ENCODE measurements at places on chromosomes 6 and 20. TPM values are rescaled to one million over a fixed set of nuclear protein-coding genes. Genes with fewer than 3 reads are reported as not detected.

DNA sequence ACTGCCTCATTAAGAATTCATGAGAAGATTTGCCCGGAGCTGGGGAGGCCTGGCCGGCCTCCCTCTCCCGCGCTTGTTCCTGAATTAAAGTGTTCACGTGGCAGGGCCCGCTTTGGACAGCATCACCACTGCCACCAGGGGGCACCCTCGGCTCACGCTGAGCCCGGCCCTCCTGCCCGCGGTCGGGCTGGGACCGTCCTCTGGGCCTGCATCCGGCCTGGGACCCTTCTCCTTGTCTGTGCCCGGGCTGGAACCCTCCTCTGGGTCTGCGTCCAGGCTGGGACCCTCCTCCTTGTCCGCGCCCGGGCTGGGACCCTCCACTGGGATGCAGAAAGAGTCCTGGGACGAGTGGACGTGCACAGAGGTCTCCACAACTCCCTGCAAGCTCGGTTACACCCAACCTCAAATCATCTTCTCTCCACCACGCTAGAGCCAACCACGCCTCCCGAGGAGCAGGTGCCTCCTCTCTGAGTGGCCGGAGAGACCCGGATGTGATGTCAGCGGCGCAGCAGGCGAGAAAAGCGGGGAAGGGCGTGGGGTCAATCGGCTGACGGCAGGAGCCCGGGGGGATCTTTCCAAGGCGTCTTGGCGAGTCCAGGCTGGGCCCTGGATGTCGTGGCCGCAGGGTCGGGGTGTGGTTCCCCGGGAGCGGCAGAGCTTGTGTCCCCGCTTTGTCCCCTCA, 50.9 kb upstream of the DACT2 start:
- H3K27ac ChIP-seq = no peak overlapping the region
- no peak overlapping the region for H3K4me3 ChIP-seq
- peaks cover 5% of the 10 kb centered on the region for H3K27me3 ChIP-seq
- DNase-seq = peak; percentile 61
- H3K4me1 ChIP-seq = peaks cover 4% of the 10 kb centered on the region

The OLIG3 gene
- total RNA-seq = not detected

GRCh38 chr6:127077886-127078285, 40.6 kb upstream of the RSPO3 start:
- no peak overlapping the region for H3K27ac ChIP-seq
- no peaks in the 10 kb centered on the region for H3K36me3 ChIP-seq
- H3K4me3 ChIP-seq = no peak overlapping the region
- no peak for DNase-seq

DNA sequence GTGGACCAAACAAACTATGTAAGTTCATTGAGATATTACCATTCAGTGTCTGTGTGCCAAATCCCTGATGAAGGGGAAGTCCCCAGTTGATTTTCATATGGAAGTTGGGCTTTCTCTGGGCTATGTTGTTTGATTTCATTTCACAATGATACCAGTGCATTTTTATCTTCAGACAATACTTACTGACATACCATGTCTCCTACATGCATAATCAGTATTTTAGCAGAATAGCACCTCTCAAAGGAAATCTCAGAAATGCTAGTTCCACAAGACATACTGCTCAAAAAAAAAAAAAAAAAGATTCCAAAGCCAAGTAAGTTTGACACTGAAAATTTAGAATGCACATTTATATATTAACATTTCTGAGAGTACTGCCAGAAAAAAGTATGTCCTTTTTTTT, 168.8 kb upstream of the RNF217 start:
- no peak overlapping the region for H3K27ac ChIP-seq
- H3K4me3 ChIP-seq = no peak overlapping the region
- DNase-seq = no peak
- H3K4me1 ChIP-seq = no peaks in the 10 kb centered on the region
- H3K36me3 ChIP-seq = no peaks in the 10 kb centered on the region

The LIN28B gene
- not detected for total RNA-seq

DNA sequence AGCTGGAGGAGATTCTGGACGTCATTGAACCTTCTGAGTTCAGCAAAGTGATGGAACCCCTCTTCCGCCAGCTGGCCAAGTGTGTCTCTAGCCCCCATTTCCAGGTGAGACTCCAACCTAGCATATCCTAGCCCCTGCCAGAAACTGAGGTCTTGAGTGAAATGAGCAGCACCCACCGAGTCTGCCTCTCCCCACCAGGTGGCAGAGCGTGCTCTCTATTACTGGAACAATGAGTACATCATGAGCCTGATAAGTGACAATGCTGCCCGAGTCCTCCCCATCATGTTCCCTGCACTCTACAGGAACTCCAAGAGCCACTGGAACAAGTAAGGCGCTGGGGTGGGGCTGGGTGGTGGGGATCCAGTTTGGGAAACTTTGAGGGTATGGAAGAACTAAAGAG, 4.6 kb downstream of the MEA1 start:
- H3K36me3 ChIP-seq = peaks cover 49% of the 10 kb centered on the region
- no peaks in the 10 kb centered on the region for H3K27me3 ChIP-seq
- peaks cover 34% of the 10 kb centered on the region for H3K4me1 ChIP-seq
- DNase-seq = peak; percentile 55
- no peak overlapping the region for H3K4me3 ChIP-seq

DNA sequence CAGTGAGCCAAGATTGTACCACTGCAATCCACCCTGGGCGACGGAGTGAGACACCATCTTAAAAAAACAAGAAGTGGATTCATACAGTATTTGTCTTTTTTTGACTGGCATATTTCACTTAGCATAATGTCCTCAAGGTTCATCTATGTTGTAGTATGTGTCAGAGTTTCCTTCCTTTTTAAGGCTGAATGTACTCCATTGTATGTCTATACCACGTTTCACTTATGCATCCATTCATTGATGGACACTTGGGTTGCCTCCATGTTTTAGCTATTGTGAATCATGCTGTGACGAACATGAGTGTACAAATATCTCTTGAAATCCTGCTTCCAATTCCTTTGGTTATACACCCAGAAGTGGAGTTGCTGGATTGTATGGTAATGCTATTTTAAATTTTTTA, 28.9 kb upstream of the FAM83D start:
- H3K27me3 ChIP-seq = no peaks in the 10 kb centered on the region
- H3K4me1 ChIP-seq = peaks cover 32% of the 10 kb centered on the region
- H3K36me3 ChIP-seq = peaks cover 46% of the 10 kb centered on the region
- H3K27ac ChIP-seq = no peak overlapping the region
- H3K4me3 ChIP-seq = no peak overlapping the region

The HINT3 gene
- total RNA-seq = 7.5 TPM

The VGLL2 gene
- total RNA-seq = not detected

DNA sequence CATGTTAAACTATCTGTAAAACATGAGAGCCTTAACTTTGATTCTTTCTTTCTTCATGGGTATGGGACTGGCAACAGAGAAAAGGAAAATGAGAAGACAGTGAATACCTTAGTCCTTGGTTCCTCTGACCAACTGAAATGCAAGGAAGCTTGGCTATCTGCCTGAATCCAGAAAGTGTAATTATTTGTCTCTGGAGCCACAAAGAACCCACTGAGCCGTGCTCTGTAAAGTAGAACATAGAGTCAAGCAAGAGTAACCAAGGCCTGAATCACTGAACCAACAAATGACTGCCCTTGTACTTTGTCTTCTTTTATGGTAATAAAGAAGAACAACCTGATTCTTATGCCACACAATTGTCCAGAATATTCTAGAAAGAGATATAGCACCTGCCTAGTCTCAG, 27.6 kb downstream of the PKHD1 start:
- H3K36me3 ChIP-seq = no peaks in the 10 kb centered on the region
- peaks cover 14% of the 10 kb centered on the region for H3K27me3 ChIP-seq
- no peak overlapping the region for H3K4me3 ChIP-seq
- no peak for DNase-seq
- H3K27ac ChIP-seq = no peak overlapping the region

DNA sequence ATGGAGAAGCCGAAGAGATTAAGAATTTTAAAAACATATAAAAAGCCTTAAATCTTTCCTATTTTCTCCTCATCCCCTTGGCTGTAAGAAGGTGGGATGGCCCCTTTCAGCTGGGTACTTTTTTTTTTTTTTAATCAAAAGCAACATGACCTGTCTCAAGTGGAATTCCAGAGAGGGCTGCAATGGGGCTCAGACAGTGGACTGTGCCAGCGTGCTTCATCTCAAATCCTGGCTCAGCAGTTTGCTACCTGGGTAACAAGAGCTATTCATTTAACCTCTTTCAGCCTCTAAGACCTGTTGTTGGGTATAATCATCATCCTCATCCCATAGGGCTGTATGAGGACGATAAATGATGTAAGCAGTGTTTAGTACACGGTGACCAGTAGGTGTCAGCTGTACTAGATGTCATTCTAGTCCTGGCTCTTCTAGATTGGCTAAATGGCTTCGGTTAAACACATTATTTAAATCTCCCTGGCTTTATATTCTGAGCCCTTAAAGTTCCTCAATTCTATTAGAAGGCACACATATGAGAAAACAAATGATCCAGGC, 6.9 kb upstream of the PPP1R3G start:
- no peak overlapping the region for H3K4me3 ChIP-seq
- no peak for DNase-seq
- H3K27ac ChIP-seq = no peak overlapping the region
- H3K27me3 ChIP-seq = peaks cover 43% of the 10 kb centered on the region
- no peaks in the 10 kb centered on the region for H3K4me1 ChIP-seq
- H3K36me3 ChIP-seq = no peaks in the 10 kb centered on the region

DNA sequence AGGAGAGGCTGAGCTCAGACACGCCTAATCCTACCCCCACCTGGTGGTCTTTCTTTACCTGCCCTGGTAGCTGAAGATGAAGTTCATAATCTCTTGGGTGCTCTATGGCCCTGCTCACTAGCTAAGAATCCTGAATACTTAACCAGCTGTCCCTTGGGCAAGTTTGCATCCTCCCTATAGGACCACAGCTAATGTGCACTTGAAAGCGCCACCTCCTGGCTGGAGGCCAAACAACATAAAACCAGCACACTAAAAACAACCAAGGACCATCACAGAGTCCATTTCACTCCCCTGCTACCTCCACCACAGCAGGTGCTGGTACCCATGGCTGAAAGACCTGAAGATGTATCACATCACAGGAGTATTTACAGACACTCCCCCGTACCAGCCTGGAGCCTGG, 155.5 kb upstream of the SLC24A3 start:
- no peaks in the 10 kb centered on the region for H3K36me3 ChIP-seq
- no peak overlapping the region for H3K4me3 ChIP-seq
- H3K27ac ChIP-seq = no peak overlapping the region
- no peaks in the 10 kb centered on the region for H3K4me1 ChIP-seq
- no peaks in the 10 kb centered on the region for H3K27me3 ChIP-seq

The MEP1A gene
- not detected for total RNA-seq

The POU3F2 gene
- total RNA-seq = not detected

The GATA5 gene
- not detected for total RNA-seq

The MAN1A1 gene
- total RNA-seq = 10.6 TPM

- no peak overlapping the region for H3K4me3 ChIP-seq
- no peaks in the 10 kb centered on the region for H3K4me1 ChIP-seq
- H3K36me3 ChIP-seq = no peaks in the 10 kb centered on the region
- H3K27ac ChIP-seq = no peak overlapping the region
These were observed 239.6 kb downstream of the ANKRD60 start for GRCh38 chr20:57988828-57989227.

- no peak overlapping the region for H3K27ac ChIP-seq
- H3K27me3 ChIP-seq = peaks cover 41% of the 10 kb centered on the region
- peak; percentile 47 for DNase-seq
- H3K4me3 ChIP-seq = no peak overlapping the region
- H3K4me1 ChIP-seq = no peaks in the 10 kb centered on the region
- H3K36me3 ChIP-seq = no peaks in the 10 kb centered on the region
These were observed 85.2 kb upstream of the PHACTR3 start for GRCh38 chr20:59518881-59519706.

The TMEM217 gene
- 1.3 TPM for total RNA-seq

The PRICKLE4 gene
- total RNA-seq = not detected

The LATS1 gene
- total RNA-seq = 34.9 TPM

The RMND1 gene
- 14.4 TPM for total RNA-seq

The SCRT2 gene
- not detected for total RNA-seq

- no peak for DNase-seq
- H3K27me3 ChIP-seq = no peaks in the 10 kb centered on the region
- H3K4me3 ChIP-seq = no peak overlapping the region
- peaks cover 7% of the 10 kb centered on the region for H3K36me3 ChIP-seq
These were observed 96.4 kb upstream of the MRPS10 start for GRCh38 chr6:42313941-42314570.

The GOPC gene
- total RNA-seq = 25.4 TPM

- peaks cover 5% of the 10 kb centered on the region for H3K27me3 ChIP-seq
- H3K4me1 ChIP-seq = no peaks in the 10 kb centered on the region
- no peak overlapping the region for H3K27ac ChIP-seq
- no peaks in the 10 kb centered on the region for H3K36me3 ChIP-seq
- H3K4me3 ChIP-seq = no peak overlapping the region
- no peak for DNase-seq
These were observed 186.0 kb upstream of the KCNK16 start for GRCh38 chr6:39508515-39508914.

DNA sequence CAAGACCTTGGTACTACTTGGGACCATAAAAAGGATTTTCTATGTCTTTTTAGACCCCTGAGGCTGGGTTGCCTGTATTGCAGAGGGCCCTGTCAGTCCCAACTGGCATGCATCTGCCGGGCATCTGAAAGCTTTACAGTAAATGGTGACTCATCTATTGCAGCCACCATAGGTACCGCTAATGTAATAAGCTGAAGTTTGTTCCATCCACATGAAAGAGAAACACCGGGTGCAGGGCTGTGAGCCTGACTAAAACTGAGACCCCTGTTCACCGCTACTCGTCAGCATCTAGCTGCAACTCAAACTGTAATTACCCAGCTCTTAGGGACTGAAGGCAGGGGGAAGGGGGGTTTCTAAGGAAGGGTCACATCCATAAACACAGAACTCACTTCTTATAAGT, 49.5 kb downstream of the TRERF1 start:
- no peaks in the 10 kb centered on the region for H3K27me3 ChIP-seq
- peak; percentile 44 for DNase-seq
- H3K27ac ChIP-seq = peak overlapping the region; percentile 47
- peaks cover 61% of the 10 kb centered on the region for H3K4me1 ChIP-seq
- no peak overlapping the region for H3K4me3 ChIP-seq

DNA sequence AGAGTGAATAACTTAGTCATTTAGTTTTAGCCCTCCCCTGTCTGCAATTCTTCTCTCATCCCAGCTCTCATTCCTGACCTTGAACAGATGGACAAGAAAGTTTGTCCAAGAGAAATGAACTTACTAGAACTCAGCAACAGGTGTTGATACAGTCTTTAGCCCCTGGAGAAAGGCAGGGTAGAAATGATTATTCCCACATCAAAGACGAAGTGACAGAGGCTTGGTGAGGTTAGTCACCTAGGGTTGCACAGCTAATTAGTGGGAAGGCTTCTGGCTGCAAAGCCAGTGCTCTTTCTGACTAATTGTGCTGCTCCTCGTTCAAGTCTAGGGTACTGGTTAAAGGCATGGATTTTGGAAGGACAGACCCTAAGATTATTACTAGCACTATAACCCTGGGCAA, 4.5 kb downstream of the ZDHHC14 start:
- peaks cover 7% of the 10 kb centered on the region for H3K27me3 ChIP-seq
- H3K27ac ChIP-seq = no peak overlapping the region
- H3K4me1 ChIP-seq = peaks cover 27% of the 10 kb centered on the region
- no peak overlapping the region for H3K4me3 ChIP-seq
- no peak for DNase-seq

The ARMH2 gene
- total RNA-seq = 2.3 TPM

The OOEP gene
- total RNA-seq = 1.5 TPM
